ENCODE measurements at places on chromosomes 7 and 10. TPM values are rescaled to one million over a fixed set of nuclear protein-coding genes. Genes with fewer than 3 reads are reported as not detected.

- peaks cover 9% of the 10 kb centered on the region for H3K36me3 ChIP-seq
- H3K27ac ChIP-seq: no peak overlapping the region
- no peaks in the 10 kb centered on the region for H3K4me1 ChIP-seq
- no peak for DNase-seq
- no peaks in the 10 kb centered on the region for H3K27me3 ChIP-seq
These were observed 81.3 kb upstream of the ZNF438 start for GRCh38 chr10:31112961-31113360.

The MYO3A gene
- not detected for total RNA-seq

GRCh38 chr10:61882621-61883370, 18.7 kb upstream of the ARID5B start:
- H3K27ac ChIP-seq: peak overlapping the region; percentile 77
- H3K4me1 ChIP-seq: peaks cover 33% of the 10 kb centered on the region
- no peaks in the 10 kb centered on the region for H3K36me3 ChIP-seq

DNA sequence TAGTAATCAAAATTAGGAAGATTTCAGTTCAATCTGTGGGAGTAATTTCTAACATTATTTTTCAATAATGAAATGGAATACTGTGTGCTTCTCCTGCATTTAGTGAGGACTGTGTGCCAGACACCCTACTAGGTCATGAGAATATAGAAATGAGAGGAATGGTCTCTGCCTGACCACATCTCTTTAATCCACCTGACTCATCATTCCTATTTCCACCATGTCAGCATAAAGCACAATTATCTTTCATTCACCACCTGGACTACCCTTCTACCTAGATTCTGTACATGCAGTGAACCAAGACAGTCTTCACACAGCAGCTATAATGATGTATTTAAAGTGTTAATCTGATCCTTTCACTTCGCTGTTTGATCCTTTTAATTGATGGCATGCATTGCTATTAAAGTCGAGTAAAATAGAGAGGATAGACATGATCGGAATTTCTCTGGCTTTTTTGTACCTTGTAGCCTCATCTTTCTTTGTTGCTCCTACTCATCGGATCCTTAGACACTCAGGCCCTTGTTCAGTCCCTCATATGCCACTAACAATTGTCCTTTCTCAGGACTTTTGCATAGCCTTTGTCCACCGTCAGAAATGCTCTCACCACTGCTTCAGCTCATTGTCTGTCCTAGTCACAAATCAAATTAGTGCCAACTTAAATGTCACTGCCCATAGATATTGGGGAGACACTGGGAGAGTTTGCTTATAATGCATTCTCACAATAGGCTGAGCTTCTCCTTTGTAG, 1037.1 kb downstream of the REEP3 start:
- no peaks in the 10 kb centered on the region for H3K4me1 ChIP-seq
- no peak for DNase-seq
- H3K4me3 ChIP-seq: no peak overlapping the region
- no peaks in the 10 kb centered on the region for H3K36me3 ChIP-seq

- no peaks in the 10 kb centered on the region for H3K4me1 ChIP-seq
- no peak overlapping the region for H3K27ac ChIP-seq
- no peak for DNase-seq
These were observed 229.9 kb downstream of the ADARB2 start for GRCh38 chr10:1507436-1507835.

DNA sequence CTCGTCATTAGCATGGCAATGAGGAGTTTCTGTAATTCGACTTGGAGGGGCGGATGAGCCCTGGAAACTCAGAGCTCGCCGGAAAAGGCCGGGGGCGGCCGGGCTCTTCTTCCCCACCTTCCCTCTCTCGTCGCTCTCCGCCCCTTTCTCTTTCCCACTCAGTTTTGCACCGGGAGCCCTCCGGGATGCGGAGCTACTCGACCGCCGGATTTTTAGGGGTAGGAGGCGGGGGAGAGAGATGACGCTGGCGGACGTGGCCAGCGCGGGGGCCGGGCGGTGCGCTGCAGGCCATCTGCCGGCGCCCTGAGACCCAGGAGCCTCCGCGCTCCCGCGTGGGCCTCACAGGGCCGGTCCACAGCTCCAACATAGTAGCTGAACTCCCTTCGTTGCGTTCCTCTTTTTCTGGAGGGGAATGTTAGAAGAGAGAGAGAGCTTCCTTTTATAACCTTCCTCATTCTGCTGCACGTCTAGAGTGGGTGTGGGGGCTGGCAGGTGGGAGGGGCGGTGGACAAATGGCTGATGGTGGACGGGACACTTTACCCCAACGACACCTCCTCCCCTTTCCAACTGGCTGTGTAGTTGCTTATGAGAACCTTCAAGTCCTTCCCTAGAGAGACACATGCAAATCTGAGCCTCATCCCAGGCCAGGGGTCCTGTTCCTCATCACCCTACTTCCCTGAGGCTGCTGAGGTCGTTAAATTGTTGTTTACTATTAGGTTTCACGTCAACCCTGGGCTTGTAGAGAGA, 1.1 kb upstream of the HOXA1 start:
- peak overlapping the region; percentile 11 for H3K27ac ChIP-seq
- H3K4me3 ChIP-seq: peak overlapping the region; percentile 89
- DNase-seq: peak; percentile 37
- peaks cover 10% of the 10 kb centered on the region for H3K36me3 ChIP-seq
- H3K27me3 ChIP-seq: peaks cover 85% of the 10 kb centered on the region

GRCh38 chr7:3432911-3433310, 131.9 kb downstream of the SDK1 start:
- H3K4me3 ChIP-seq: no peak overlapping the region
- no peak overlapping the region for H3K27ac ChIP-seq
- no peak for DNase-seq
- H3K27me3 ChIP-seq: no peaks in the 10 kb centered on the region

The SDK1 gene
- 6.1 TPM for total RNA-seq

- peaks cover 38% of the 10 kb centered on the region for H3K4me1 ChIP-seq
- H3K4me3 ChIP-seq: peak overlapping the region; percentile 58
- H3K27me3 ChIP-seq: no peaks in the 10 kb centered on the region
- peaks cover 2% of the 10 kb centered on the region for H3K36me3 ChIP-seq
- no peak overlapping the region for H3K27ac ChIP-seq
These were observed 69.1 kb downstream of the SRPK2 start for GRCh38 chr7:105319578-105319977.

GRCh38 chr10:125565046-125565445, 117.9 kb downstream of the TEX36 start:
- no peak overlapping the region for H3K27ac ChIP-seq
- H3K27me3 ChIP-seq: no peaks in the 10 kb centered on the region
- DNase-seq: no peak
- H3K36me3 ChIP-seq: no peaks in the 10 kb centered on the region

DNA sequence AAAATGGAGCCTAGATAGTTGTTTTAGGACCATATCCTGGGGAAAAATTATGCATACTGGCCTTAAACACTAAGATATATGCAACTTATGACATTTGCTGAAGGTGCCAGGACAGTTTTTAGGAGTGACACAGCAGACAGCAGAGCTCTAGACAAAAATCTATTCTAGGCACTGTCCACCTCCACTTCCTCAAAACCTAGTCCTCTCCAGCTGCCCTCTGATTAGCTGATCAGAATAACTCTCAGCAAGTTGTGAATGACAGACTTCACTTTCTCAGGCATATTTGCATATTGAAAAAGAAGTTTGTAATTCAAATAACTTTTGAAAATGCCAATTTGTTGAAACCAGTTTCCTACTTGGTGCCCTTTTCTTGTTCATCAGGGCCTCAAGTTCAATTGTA, 152.3 kb upstream of the STEAP4 start:
- H3K36me3 ChIP-seq: no peaks in the 10 kb centered on the region
- no peaks in the 10 kb centered on the region for H3K27me3 ChIP-seq
- H3K27ac ChIP-seq: no peak overlapping the region
- no peak for DNase-seq
- H3K4me1 ChIP-seq: no peaks in the 10 kb centered on the region
- H3K4me3 ChIP-seq: no peak overlapping the region

DNA sequence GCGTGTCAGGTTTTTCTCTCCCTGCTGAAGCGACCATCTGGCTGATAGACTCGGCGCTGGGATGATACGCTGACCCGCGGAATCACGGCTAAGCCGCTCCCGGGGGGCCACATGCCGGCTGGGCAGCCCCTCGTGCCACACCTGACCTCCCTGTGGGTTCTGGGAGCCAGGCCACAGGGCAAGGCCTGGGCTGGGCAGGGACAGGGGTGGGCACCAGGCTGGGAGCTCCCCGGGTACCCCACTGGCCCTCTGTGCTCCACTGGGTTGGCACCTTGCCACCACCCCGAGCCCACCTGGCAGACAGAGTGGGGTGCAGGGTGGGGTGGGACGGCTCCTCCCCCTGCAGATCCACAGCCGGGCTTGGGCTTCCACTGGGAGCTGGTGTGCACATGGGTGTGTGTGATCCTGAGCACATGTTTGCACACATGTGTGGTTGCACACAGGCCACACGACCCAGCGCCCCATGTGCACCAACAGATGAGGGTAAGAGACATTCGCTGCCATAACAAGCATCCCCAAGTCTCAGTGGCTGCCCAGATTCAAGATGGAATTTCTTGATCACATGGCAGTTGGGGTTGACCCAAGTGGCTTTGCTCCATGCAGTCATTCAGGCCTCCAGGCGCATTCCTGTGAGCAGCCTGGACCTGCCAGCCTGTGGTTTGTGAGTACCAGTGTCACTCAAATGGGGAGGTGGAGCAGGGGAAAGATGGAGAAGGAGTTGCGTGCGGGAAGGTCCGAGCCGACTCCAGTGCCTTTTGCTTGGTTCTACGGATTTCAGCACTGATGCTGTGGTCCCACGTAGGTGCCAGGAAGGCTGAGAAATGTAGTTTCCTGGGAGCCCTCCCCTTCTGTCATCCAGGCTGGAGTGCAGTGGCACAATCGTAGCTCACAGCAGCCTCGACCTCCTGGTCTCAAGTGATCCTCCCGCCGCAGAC, 79.7 kb downstream of the UNCX start:
- no peak overlapping the region for H3K4me3 ChIP-seq
- no peaks in the 10 kb centered on the region for H3K27me3 ChIP-seq
- H3K27ac ChIP-seq: no peak overlapping the region
- no peaks in the 10 kb centered on the region for H3K36me3 ChIP-seq
- H3K4me1 ChIP-seq: no peaks in the 10 kb centered on the region
- DNase-seq: no peak

GRCh38 chr7:50652400-50653125, 87.4 kb upstream of the DDC start:
- H3K4me1 ChIP-seq: no peaks in the 10 kb centered on the region
- H3K27ac ChIP-seq: no peak overlapping the region
- H3K4me3 ChIP-seq: no peak overlapping the region

GRCh38 chr7:36794689-36795088, 70.4 kb upstream of the AOAH start:
- DNase-seq: no peak
- H3K4me1 ChIP-seq: peaks cover 36% of the 10 kb centered on the region

The PSAP gene
- 111 TPM for total RNA-seq

The HEPACAM2 gene
- total RNA-seq: not detected

DNA sequence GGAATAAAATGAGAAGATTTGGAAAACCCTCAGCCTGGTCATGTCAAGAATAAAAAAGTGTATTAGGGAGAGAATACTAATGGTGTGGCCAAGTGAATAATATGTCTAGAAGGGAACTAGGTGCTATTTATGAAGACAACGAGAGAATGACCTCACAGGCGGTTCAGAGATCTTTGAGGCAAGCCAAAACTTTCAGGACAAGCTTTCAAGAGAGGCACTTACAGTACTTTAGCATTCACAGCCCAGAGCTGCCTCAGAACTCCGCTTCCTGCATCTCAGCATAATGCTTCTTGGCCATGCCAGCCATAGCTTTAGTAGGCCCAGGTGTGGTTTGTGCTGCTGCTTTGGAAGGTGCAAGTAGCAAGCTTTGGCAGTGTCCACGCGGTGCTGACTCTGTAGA, 37.2 kb upstream of the CCDC7 start:
- DNase-seq: no peak
- H3K36me3 ChIP-seq: no peaks in the 10 kb centered on the region
- no peaks in the 10 kb centered on the region for H3K27me3 ChIP-seq
- H3K4me3 ChIP-seq: no peak overlapping the region

DNA sequence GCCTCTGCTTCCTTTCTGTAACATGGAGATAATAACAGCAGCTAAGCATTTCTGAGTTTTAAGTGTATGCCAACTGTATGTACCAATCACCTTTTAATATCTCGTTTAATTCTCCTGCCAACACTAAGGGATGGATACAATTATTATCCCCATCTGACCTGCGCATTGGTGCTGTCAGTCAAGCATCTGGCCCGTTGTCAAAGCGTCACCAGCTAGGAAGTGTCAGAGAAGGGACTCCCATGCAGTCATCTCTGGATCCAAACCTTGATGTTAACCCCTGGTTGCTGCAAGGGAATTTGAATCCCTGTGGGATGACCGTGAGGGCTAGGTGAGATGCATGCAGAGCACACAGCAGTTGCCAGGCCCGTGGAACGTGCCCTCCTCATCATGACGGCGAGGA, 506.8 kb downstream of the SDK1 start:
- H3K36me3 ChIP-seq: no peaks in the 10 kb centered on the region
- H3K4me3 ChIP-seq: no peak overlapping the region
- no peaks in the 10 kb centered on the region for H3K4me1 ChIP-seq
- no peak overlapping the region for H3K27ac ChIP-seq
- H3K27me3 ChIP-seq: no peaks in the 10 kb centered on the region
- DNase-seq: no peak

DNA sequence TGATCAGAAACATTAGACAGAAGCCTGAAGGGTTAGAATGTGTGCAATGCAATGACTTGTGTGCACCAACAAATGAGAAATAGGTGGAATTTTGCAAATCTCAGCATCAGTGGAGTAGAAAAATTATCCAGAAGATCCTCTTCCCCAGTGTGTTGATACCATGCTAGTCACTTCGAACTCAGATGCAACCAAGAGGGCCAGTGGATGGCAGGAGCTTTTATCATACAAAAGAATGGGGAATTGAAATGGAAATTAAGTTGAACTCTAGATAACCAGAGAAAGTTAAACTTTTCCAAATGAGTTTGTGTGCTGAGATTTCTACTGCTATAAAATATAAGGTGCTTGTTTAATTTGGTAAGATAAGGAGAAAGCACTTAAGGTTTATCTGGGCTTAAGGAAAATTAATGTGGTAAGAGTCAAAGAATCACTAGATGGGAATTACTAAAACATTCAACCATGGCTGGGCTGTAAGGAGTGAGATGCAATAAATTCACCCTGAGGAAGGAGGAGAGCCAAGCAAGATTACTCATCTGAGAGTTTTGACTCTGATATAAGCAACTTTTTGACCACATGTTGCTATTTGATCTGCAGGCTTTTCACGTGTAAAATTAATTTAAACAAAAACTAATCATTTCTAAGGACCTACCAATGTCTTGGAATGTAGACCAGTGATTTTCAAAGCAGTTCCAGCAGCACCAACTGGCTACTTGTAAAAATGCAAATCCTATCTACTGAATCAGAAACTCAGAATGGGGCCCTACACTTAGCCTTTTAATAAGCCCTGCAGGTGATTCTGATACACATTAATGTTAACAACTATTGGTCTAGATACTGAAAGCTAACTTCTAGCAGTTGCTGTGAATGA, 113.2 kb downstream of the CDC14C start:
- no peak for DNase-seq
- no peaks in the 10 kb centered on the region for H3K36me3 ChIP-seq
- H3K27ac ChIP-seq: no peak overlapping the region
- no peaks in the 10 kb centered on the region for H3K27me3 ChIP-seq

- H3K4me1 ChIP-seq: peaks cover 31% of the 10 kb centered on the region
- no peak overlapping the region for H3K27ac ChIP-seq
- H3K27me3 ChIP-seq: peaks cover 30% of the 10 kb centered on the region
- H3K4me3 ChIP-seq: no peak overlapping the region
- DNase-seq: no peak
These were observed 26.7 kb downstream of the TMEM273 start for GRCh38 chr10:49161411-49161997.

Measured in activated T-cell treated with anti-CD3 and anti-CD28 coated beads, Interleukin-2, amount 50 U/mL, for 72 hours (primary cell).